Stimulated activated CD8-positive, alpha-beta memory T cell treated with anti-CD3 and anti-CD28 coated beads, Interleukin-2, amount 100 ng/mL, for 1 hour (primary cell): ENCODE measurements at places on chromosomes 16 and 17.
A peak's percentile ranks its signal among the peaks of the same experiment; 100 is the strongest.

- no peak for DNase-seq
Observed at GRCh38 chr17:73292031-73292531, 19.7 kb downstream of the CDC42EP4 start.

- DNase-seq, result no peak
Observed at GRCh38 chr16:72612256-72612655, 435.7 kb downstream of the ZFHX3 start.

- no peak for DNase-seq
Observed at GRCh38 chr16:89089120-89089519, 4.5 kb upstream of the ACSF3 start.

GRCh38 chr17:28343491-28343932, 8.0 kb downstream of the TNFAIP1 start:
- no peak for DNase-seq

- no peak for DNase-seq
Observed at GRCh38 chr16:52518884-52519283, 28.1 kb downstream of the TOX3 start.

DNA sequence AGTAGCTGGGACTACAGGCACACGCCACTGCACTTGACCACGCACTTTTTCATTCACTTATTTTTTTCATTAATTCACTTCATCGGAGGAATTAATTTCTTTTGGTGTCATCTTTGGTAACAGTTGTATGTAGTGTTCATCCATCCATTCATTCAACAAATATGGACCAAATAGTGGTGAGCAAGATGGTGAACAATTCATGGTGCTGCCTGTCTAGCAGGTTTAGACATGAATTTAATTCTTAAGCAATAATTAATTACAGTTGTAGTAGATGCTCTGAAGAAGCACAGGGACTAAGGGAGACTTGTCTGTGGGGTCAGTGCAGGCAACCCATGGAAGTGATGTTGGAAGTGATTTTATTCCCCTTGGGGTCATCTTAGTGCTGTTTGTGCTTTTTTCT, 22.4 kb downstream of the GDE1 start:
- no peak for DNase-seq

DNA sequence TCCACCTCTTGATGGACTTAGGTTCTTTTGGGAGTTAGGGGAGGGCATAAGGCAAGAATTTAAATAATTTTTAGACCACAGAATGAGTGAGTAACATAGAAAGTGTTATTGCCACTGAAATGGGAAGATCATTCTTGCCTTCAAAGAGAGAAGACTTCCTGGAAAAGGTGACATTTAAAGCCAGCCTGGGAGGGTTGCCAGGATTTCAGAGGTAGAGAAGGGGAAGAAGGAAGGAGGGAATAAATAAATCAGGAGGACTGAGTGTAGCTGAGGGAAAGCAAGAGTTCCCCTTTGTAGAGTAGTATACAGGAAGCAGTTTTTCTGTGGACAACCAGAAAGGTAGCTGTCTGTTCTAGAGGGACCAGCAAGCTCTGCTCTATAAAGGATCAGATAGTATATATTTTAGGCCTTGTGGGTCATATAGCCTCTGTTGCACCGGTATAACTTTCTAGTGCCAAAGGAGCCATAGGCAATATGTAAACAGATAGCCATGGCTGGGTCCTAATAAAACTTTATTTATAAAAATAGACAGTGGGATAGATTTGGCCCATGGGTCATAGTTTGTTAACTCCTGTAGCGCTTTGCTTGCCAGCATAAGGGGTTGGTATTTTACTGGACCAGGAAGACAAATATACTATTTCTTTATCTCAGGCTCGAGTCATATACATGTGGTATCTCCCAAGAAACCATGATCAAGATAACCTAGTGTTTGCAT, 147.2 kb upstream of the CACNG5 start:
- no peak for DNase-seq

DNA sequence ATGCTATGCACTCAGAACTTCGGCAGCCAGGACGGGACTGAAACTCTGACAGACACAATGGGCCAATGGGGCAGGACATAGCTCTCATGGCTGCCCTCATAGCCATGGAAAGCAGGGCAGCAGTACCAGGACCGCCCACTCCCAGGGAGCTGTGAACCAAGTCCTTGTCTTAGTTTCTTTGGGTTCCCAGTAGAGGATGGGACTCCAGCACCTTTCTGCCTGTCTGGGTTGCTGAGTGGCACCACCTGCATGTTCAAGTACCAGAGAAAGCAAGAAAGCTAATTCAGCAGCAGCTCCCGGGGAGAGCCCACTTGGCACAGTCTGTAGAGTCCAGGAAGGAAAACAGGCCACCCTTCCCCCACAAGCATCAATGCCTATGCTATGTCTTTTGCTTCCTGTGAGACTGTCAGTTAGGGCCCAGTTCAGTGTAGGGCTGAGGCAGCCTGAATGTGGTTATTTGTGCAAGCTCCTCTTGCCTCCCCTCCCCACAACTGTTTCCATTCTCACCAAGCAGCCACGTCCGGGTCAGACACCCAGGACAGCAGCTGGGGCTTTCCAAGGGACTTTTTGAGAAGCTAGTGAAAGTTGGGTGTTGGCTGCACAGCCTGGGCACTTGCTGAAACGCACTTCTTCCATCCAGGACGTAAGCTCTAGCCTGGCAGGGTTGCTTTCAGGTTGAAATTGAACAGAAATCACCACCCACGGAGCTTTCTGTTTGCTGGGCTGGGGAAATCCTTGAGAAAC, 7.8 kb downstream of the SUPT4H1 start:
- DNase-seq, result peak; percentile 77

GRCh38 chr17:29746669-29747068, 124.0 kb upstream of the CORO6 start:
- no peak for DNase-seq

- no peak for DNase-seq
Observed at GRCh38 chr17:31480067-31480466, 88.6 kb downstream of the RAB11FIP4 start.

DNA sequence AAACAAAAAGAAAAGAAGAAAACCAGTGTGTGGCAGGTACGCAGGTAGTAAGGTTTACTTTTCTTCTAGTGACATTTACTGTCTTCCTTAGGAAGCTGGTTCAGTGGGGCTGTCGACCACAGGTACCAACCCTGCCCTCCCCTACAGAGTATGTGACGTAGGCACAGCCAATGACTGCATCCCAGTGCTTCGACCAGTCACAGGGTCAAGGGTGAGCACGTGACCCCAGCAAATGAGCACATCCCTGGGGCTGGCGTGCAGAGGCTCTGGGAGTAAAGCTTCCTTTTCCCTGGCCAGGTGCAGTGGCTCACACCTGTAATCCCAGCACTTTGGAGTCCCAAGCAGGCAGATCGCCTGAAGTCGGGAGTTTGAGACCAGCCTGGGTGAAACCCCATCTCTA, 38.9 kb upstream of the PLCG2 start:
- no peak for DNase-seq
